ENCODE measurements at places on chromosomes 3 and 15.

DNA sequence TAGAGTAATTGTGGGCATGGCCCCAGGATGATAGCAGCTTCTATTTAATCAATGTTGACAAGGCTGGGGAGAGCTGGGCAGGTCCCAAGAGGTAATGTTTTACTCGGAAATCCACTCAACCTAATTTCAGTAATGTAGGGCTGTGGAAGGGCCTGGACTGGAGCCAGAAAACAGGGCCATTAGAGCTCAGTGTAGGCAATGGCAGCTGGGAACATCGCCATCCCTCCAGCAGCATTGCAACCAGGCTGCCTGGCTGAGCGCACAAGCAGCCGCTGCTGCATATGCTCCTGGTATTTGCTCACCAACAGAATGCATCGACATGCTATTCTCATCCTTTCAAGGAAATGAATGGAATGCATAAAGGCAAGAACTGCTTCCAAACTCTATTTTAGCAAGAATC lies 90.0 kb downstream of the GAP43 start:
- H3K27me3 ChIP-seq, result no peaks in the 10 kb centered on the region
- H3K4me3 ChIP-seq, result no peak overlapping the region
- H3K4me1 ChIP-seq, result 0 out of 2 replicates have a peak, but pooled peaks cover 2% of the 10 kb centered on the region
- no peak overlapping the region for H3K27ac ChIP-seq

DNA sequence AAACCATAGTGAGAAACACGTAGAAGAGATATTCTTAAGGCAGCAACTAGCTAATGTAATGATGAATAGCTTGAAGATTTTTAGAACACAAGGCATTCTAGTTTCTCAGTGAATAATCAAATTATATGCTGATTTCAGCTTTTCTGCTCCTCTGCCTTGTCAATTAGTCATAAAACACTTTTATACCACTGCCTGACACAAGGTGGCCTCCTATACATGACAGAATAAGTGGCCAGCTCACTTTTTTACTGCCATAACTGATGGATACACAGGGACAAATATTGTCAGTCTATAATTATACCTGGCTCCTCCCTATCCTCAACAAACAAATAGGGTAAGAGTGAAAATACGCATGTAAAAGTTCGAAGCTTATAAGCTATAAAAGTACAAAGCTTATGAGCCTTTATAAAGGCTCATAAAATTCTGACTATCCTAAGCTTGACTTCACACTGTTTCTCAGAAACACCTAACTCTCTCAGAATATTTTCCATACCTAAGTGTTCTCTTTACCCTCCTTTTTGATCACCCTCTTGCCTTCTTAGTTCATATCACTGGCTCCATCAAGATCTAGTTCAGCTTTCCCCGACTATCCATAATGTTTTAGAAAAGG lies 81.6 kb downstream of the HERC1 start:
- no peaks in the 10 kb centered on the region for H3K4me1 ChIP-seq
- H3K4me3 ChIP-seq, result no peak overlapping the region
- H3K27me3 ChIP-seq, result no peaks in the 10 kb centered on the region
- peaks cover 28% of the 10 kb centered on the region for H3K36me3 ChIP-seq
- DNase-seq, result no peak
- H3K27ac ChIP-seq, result no peak overlapping the region

GRCh38 chr15:71304681-71305080 lies 189.4 kb downstream of the THSD4 start:
- H3K27ac ChIP-seq, result no peak overlapping the region
- no peaks in the 10 kb centered on the region for H3K4me1 ChIP-seq
- no peak for DNase-seq
- no peak overlapping the region for H3K4me3 ChIP-seq
- no peaks in the 10 kb centered on the region for H3K27me3 ChIP-seq
- no peaks in the 10 kb centered on the region for H3K36me3 ChIP-seq

GRCh38 chr3:14788644-14789043 lies 30.1 kb upstream of the FGD5 start:
- H3K4me1 ChIP-seq, result peaks cover 2% of the 10 kb centered on the region
- no peaks in the 10 kb centered on the region for H3K36me3 ChIP-seq
- H3K27ac ChIP-seq, result no peak overlapping the region
- DNase-seq, result no peak
- H3K4me3 ChIP-seq, result no peak overlapping the region

- no peak for DNase-seq
- H3K27me3 ChIP-seq, result no peaks in the 10 kb centered on the region
- no peak overlapping the region for H3K4me3 ChIP-seq
- no peak overlapping the region for H3K27ac ChIP-seq
- no peaks in the 10 kb centered on the region for H3K36me3 ChIP-seq
- no peaks in the 10 kb centered on the region for H3K4me1 ChIP-seq
These were observed 193.9 kb downstream of the NLGN1 start for GRCh38 chr3:173591401-173591800.

GRCh38 chr3:10768708-10769394 lies 47.2 kb upstream of the SLC6A11 start:
- H3K4me3 ChIP-seq, result no peak overlapping the region
- H3K36me3 ChIP-seq, result no peaks in the 10 kb centered on the region

DNA sequence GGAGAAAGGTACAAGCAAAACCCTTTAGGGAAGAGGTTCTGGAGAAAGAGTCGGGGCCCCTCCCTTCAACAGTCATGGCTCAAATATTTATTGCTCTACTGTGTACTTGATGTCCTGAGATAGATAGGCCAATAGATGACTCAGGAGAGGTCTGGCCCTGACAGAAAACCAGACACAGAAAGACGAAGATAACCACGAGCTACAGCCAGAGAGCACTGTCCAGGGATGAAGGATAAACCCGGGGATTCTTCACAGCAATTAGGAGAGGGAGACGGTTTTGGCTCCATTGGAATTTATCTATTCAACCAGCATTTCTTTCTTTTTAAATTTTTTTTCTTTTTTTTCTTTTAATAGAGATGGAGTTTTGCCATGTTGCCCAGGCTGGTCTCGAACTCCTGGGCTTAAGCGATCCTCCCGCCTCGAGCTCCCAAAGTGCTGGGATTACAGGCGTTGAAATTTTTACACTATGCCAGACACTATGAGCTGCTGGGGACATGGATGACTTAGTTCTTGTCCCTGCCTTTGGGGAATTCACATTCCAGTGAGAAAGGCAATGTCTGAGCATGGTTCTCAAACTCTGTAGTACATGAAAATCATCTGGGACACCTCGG lies 4.6 kb upstream of the CIDEC start:
- no peak for DNase-seq
- no peaks in the 10 kb centered on the region for H3K36me3 ChIP-seq
- H3K27ac ChIP-seq, result no peak overlapping the region
- no peaks in the 10 kb centered on the region for H3K4me1 ChIP-seq

- H3K36me3 ChIP-seq, result no peaks in the 10 kb centered on the region
- H3K4me1 ChIP-seq, result peaks cover 10% of the 10 kb centered on the region
- peak; percentile 65 for DNase-seq
These were observed at the start of gene IL17RD for GRCh38 chr3:57164657-57165573. Gene IL17RD (minus strand): TSS chr3:57165353. CDS start chr3:57165286, 67 bp downstream.

DNA sequence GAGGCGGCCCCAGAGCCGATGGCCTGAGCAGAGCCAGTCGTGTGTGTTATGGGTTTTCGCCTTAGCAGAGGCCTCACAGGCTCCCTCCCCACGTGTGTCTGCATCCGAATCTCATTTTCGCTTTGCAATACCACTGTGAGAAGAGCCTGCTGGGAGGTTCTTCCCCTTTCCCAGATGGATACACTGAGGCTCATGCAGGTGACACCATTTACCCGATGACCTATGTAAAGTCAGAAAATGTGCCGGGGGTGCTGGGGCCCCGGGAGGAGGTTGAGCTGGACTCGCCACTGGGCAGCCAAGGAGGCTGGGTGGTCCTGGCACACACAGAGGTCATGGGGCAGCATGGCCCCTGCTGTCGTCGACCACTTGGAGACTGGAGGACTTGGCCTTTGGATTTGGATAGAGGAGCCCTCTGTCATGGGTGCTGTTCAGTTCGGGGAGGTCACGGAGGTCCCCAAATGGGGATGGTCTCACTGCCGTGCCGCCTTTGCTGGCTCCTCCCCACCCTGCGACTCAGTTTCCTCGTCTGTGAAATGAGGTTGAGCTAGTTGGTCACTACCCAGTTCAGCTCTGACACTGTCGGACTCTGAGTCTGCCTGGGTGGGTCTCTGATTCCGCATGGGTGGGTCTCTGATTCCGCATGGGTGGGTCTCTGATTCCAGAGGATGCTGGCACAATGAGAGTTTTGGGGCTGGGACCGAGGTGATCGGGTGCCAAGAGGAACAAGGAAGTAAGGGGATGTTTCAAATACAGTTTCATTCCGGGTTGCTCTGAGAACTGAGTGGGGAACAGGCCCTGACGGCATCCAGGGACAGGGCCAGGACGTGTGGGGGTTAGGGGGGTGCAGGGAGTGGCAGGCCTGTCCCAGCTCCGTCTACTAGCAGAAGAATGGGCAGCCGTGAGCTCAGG lies 23.2 kb upstream of the MUC4 start:
- no peaks in the 10 kb centered on the region for H3K36me3 ChIP-seq
- H3K27ac ChIP-seq, result no peak overlapping the region
- peaks cover 7% of the 10 kb centered on the region for H3K4me1 ChIP-seq

- H3K27me3 ChIP-seq, result no peaks in the 10 kb centered on the region
- H3K4me1 ChIP-seq, result no peaks in the 10 kb centered on the region
- H3K27ac ChIP-seq, result no peak overlapping the region
- DNase-seq, result no peak
These were observed 95.1 kb downstream of the FOXP1 start for GRCh38 chr3:71488391-71488809.

DNA sequence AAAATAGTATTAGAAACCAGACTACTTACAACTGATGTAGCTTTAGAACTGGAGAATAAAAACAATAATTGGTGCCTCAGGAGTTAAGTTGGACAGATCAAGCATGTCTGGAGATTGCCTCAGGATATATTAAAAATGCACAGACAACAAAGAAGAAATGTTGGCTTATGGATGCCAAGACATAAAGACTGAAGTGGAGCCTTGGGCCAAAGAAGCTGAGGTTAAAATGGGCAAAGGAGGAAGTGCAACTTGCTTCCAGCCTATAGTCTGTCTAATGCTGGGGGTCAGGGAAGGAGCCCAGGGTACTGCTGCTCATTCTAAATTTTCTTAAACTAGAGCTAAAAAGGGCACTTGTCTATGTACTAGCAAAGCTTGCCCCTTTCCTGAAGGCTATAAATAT lies 77.5 kb downstream of the ESYT3 start:
- no peaks in the 10 kb centered on the region for H3K36me3 ChIP-seq
- H3K27ac ChIP-seq, result no peak overlapping the region
- H3K27me3 ChIP-seq, result no peaks in the 10 kb centered on the region
- H3K4me1 ChIP-seq, result no peaks in the 10 kb centered on the region
- no peak overlapping the region for H3K4me3 ChIP-seq
- no peak for DNase-seq

- H3K4me3 ChIP-seq, result no peak overlapping the region
- no peaks in the 10 kb centered on the region for H3K36me3 ChIP-seq
- no peaks in the 10 kb centered on the region for H3K27me3 ChIP-seq
- DNase-seq, result no peak
- H3K27ac ChIP-seq, result no peak overlapping the region
These were observed 43.3 kb upstream of the MITF start for GRCh38 chr3:69695933-69696332.

- no peaks in the 10 kb centered on the region for H3K27me3 ChIP-seq
- H3K36me3 ChIP-seq, result no peaks in the 10 kb centered on the region
- no peaks in the 10 kb centered on the region for H3K4me1 ChIP-seq
- no peak for DNase-seq
- H3K27ac ChIP-seq, result no peak overlapping the region
These were observed 5.4 kb upstream of the TRIM59 start for GRCh38 chr3:160454995-160455394.
